ENCODE measurements at places on chromosomes 6 and 20. TPM values are rescaled to one million over a fixed set of nuclear protein-coding genes. Genes with fewer than 3 reads are reported as not detected.

MLN gene
- not detected for total RNA-seq

CEP57L1 gene
- total RNA-seq = 10.4 TPM

SMIM26 gene
- total RNA-seq = 129 TPM

BCLAF1 gene
- total RNA-seq = 73.2 TPM

C6orf141 gene
- 20.9 TPM for total RNA-seq

KCNK15 gene
- 0.96 TPM for total RNA-seq

GABRR1 gene
- total RNA-seq = not detected

TBXT gene
- not detected for total RNA-seq

SLC26A8 gene
- total RNA-seq = not detected

TRIM15 gene
- total RNA-seq = not detected

CLPSL1 gene
- not detected for total RNA-seq

PDE7B gene
- total RNA-seq = 1.1 TPM

NUS1 gene
- 29.9 TPM for total RNA-seq
